HS-5 (cell line): ENCODE measurements at places on chromosomes 5 and 9.

DNA sequence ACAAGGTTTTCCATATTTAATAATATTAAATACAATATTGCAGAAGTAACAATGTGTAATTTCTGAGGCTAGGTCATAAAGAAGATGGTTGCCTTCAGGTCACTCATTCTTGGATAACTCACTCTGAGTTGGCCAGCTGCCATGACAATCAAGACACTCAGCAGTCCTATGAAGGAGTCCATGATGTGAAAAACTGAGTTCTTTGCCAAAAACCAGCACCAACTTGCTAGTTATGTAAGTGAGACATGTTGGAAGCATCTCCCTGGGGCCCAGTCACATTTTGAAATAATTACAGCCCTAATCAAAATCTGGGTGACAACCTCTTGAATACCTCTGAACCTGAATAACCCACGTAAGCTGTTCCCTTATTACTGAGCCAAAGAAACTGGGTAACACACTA, 453.2 kb downstream of the CDH18 start:
- DNase-seq: no peak

- DNase-seq: no peak
Measured at GRCh38 chr5:151597749-151598148, 6.6 kb upstream of the FAT2 start.

DNA sequence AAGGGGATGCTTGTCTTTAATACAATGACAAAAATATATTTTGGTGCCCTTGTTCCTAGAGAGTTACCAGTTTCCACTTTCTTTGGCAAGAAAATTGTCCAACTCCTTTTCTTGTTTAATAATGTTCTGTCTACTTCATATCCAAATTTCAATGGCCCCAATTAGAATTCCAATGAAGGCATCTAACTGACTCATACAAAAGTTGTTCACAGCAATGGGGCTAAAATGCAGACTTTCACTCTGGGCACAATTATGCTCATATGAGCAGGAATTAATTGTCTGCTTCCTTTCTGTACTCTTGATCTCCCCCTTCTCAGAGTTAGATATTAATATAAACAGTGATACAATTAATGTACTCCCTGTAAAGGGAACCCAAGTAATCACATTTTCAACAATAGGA, 42.1 kb upstream of the ZNF622 start:
- DNase-seq: no peak

- DNase-seq: no peak
Measured at GRCh38 chr5:69300537-69301203, 31.9 kb downstream of the CCDC125 start.

DNA sequence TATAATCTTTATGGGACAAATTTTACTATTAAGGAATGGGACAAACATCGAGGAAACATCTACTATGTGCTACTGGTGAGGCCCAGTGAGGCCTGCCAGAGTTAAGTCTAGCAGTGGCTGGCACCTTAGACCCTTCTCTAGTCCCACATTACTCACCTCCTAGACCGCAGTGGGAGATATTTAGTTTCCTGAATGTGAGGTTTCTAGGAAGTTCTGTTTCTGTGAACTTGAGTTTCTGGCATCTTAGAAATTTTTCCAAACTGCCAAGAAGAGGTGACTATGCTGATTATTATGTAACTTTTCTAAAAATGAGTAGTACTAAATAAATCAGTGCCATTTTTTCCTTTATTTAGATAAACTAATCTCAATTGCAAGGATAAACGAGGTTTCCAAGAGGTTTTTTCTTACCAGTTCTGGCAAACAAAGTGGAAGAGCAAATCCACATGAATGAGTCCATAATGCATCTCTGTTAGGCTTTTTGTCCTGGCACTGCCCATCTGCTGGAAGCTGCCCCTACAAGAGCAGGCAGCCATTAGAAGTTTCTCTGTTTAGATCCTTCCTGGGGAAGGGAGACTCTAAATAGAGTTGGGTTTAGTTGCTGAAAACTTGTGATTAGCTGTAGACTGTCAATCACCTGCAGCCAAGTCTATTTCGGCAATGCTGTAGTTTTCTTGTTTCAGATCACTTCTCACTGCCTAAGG, 348.7 kb downstream of the MAN2A1 start:
- no peak for DNase-seq
